ENCODE measurements at places on chromosomes 4 and X.

- DNase-seq: no peak
Observed at GRCh38 chr4:36164900-36165630, 79.2 kb downstream of the ARAP2 start.

- DNase-seq: no peak
Observed at GRCh38 chr4:130163701-130164100, 1067.7 kb downstream of the C4orf33 start.

DNA sequence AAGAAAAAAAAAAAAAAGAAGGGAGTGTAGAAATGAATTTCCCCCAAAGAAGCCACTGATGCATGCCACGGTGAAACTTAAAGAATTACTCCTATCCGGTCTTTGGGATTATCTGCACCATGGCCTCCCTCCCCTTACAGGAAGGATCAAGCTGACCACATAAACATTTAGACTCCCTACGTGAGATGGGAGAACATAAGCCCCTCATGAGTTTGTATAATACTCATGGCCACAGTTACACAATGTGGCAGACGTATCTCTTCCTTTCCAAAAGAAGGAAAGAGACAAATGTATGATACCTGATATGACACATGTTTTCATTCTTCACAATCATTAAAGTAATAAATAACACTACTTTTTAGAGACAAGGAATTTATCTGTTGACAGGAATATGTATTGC is 3.3 kb upstream of the PTTG2 start:
- DNase-seq: no peak

- no peak for DNase-seq
Observed at GRCh38 chrX:125947501-125947900, 218.6 kb downstream of the DCAF12L2 start.

DNA sequence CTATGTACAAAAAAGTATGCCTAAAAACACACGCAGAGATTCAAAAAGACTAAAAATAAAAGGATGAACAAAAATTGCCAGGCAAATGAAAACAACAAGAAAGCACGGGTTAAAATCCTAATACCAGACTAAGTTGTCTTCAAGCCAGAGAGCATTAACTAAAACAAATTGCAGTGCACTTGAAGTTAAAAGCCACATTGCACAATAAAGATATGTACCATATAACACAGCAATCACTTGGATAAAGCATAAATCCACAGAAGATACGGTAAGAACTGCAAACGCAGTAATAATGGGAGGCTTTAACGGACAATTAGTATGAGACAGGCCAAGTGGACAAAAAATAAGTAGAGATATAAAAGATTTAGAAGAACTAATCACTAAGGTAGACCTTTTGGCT is 14.9 kb downstream of the CCDC158 start:
- DNase-seq: no peak

GRCh38 chrX:100379388-100379986 is 30.6 kb downstream of the PCDH19 start:
- DNase-seq: peak; percentile 46

DNA sequence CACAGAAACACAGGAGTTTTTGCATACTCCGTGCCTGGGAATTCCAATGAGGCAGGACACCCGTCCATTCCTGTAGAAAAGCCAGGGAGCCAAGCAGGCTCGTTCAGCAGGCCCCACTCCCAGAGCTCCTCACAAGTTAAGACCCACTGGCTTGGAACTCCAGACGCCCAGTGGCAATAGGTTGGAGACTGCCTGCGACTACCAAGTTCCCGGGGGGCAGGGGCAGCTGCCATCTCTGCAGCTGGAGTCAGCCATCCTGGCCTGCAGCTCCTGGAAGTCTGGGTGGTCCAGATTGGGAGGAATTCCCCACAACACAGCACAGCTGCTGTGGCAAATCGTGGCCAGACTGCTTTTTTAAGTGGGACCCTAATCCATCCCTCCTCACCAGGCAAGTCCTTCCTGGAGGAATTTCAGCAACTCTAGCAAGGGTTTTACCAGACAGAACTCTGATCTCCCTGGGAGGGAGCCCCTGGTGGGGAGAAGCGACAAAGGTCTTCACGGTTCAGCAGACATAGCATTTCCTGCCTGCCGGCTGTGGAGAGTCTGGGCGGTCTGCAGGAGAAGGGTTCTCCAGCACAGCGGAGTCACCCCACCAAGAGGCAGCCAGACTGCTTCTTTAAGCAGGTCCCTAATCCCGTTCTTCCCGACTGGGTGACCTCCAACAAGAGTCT is 231.9 kb downstream of the STPG2 start:
- DNase-seq: peak; percentile 47

- no peak for DNase-seq
Observed at GRCh38 chr4:38386005-38386551, 277.9 kb upstream of the KLF3 start.

DNA sequence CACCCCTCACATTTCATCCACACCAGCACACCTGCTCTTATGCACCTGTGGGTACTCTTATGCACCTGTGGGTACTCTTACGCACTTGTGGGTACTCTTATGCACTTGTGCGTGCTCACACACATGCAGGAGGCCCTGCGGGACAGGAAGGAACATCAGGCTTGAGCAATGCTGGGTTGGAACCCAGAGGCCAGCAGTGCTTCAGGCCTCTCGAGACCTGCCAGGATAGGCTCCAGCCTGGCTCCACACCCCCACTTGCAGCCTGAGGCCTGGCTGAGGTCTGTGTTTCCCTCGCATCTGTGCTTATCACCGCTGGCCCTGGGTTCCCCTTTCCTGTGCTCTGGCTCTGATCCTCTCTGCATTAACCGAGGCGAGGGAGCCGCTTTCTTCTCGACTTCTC is 34.7 kb downstream of the SORCS2 start:
- no peak for DNase-seq

DNA sequence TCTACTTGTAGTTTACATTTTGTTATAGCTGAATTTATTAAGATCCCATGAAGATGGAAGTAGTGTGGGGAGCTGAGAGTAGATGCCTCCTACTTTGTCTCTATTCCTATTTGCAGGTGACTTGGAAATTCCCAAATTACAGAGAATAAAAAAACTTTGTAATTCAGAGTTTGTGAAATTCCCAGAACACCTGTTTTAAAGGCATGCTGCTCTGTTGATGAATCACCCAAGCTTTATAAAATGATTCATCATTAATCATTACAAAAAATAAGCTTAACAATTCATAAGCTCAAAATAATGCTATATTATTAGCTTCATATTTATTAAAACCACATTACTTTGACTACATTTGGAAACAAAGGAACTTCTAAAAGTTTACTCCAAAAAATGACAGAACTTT is 856.3 kb downstream of the RPA4 start:
- no peak for DNase-seq

GRCh38 chr4:69073375-69073774 is 22.9 kb upstream of the UGT2B7 start:
- DNase-seq: no peak

GRCh38 chr4:72077346-72077745 is 45.5 kb downstream of the NPFFR2 start:
- no peak for DNase-seq

DNA sequence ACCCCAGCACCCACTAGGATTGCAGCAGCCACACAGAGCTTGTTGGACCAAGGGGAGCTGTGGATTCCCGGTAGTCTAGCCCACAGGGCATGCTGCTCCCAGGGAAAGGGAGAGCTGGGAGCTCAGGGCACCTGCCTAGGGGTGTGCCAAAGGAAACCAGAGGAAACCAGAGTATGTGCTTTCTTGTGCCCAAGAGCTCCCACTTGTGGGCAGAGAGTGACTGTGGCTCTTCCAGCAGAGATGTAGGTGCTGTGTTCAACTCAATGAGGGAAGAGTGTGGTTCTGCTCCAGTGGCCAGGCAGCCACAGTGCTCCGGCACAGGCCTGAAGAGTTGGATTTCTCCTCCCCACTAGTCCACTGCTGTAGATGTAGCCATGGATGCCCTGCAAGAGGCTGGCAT is 1050.0 kb upstream of the INTU start:
- DNase-seq: peak; percentile 31

- DNase-seq: no peak
Observed at GRCh38 chrX:35665311-35665710, 132.8 kb upstream of the MAGEB16 start.
